ENCODE measurements at places on chromosomes 2 and 18. TPM values are rescaled to one million over a fixed set of nuclear protein-coding genes. Genes with fewer than 3 reads are reported as not detected.

DNA sequence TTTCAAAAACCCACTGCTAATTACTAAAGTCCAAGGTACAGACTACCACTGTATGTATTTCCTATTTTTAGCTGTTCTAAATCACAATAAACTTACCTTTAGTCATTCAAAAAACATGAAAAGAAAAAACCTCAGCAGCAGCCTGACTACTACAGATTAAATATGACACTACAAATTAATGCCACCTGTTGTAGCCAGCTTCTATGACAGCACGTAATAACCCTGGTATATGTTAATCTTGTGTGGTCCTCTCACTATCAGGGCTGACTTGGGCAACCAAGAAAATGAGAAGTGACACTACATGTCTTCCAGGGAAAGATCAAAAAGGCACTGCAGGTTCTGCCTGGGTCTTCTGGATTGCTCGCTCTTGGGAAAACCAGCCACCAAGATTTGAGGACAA is 90.6 kb upstream of the FAM124B start:
- DNase-seq: no peak

DNA sequence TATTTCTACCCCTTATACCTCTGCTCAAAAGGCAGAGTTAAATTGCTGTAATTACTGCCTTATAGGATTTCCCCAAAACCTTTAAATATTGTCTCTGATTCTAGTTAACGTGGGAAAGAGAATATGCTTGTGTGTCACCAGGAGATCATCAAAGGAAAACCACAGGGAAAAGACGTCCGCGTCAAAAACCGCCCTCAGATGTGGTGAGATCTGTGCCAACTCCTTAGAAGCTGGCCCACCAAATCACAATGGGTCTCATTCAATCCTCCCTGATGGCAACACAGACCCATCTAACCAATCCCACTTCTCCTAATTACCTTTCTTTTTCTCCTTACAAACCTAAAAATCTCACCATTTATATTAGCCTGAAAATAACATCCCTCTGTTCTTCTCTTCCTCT is 25.4 kb downstream of the VPS54 start:
- DNase-seq: no peak

- no peak for DNase-seq
These were observed 171.9 kb downstream of the FMNL2 start for GRCh38 chr2:152506843-152507242.

DNA sequence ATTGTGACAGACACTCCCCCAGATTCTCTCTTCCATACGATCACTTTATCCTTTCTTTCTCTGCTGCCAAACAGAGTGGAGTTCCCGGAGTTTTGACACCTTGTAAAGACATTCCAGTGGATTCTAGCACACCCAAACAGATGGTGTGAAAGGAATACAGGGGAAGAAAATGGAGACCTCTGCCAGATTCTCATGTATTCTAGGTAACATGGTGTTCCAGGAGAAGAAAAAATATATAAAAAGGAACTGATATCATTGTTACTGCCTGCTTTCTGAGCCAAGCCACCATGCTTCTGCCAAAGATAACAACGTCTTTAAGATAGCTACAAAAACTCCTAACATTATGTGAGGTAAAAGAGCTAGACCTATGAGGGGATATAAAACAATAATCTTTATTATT is 136.5 kb downstream of the TXNL1 start:
- no peak for DNase-seq

DNA sequence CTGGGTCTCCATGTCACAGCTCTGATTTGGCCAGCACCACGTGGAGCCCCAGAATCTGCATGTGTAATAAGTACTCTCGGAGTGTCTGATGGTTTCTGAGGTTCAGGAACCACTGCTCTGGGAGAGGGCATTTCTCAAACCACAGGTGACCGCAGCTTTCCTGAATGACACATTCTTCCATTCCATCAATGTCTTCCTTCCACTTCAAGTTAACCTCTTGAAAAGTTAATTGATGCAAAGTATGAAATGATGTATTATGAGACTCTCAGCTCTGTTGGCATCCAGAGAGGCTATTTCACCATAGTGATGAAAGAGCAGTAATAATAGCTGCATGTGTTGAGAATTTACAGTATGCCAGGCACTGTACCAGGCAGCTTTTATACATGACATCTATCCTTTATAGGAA is 61.3 kb upstream of the CRIM1 start:
- DNase-seq: no peak

- no peak for DNase-seq
These were observed 66.2 kb downstream of the MAP4K4 start for GRCh38 chr2:101763496-101764333.

Gene ZNF532
- 254 TPM for total RNA-seq

Gene DNAH7
- 0.09 TPM for total RNA-seq

Gene KLHL41
- not detected for total RNA-seq

Gene TEX44
- not detected for total RNA-seq

Gene GKN2
- not detected for total RNA-seq

Gene PNPT1
- 36.3 TPM for total RNA-seq

Gene RAX
- 0.37 TPM for total RNA-seq

Gene D2HGDH
- total RNA-seq: 10.0 TPM
